GM12878 (cell line): ENCODE measurements at places on chromosomes 16 and 17.

- H3K4me1 ChIP-seq = no peaks in the 10 kb centered on the region
- H3K27ac ChIP-seq = no peak overlapping the region
- H3K36me3 ChIP-seq = no peaks in the 10 kb centered on the region
- H3K27me3 ChIP-seq = no peaks in the 10 kb centered on the region
- DNase-seq = no peak
- no peak overlapping the region for H3K4me3 ChIP-seq
These were observed 51.8 kb upstream of the JPH3 start for GRCh38 chr16:87550495-87550961.

DNA sequence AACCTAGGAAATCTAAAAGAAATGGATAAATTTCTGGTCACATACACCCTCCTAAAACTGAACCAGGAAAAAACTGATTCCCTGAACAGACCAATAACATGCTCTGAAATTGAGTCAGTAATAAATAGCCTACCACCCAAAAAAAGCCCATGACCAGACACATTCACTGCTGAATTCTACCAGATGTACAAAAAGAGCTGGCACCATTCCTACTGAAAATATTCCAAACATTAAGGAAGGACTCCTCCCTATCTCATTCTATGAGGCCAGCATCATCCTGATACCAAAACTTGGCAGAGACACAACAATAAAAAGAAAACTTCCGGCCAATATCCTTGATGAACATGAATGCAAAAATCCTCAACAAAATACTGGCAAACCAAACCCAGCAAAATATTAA lies 52.9 kb downstream of the TTC19 start:
- H3K36me3 ChIP-seq = peaks cover 28% of the 10 kb centered on the region
- no peak overlapping the region for H3K27ac ChIP-seq
- H3K27me3 ChIP-seq = no peaks in the 10 kb centered on the region
- H3K4me3 ChIP-seq = no peak overlapping the region

DNA sequence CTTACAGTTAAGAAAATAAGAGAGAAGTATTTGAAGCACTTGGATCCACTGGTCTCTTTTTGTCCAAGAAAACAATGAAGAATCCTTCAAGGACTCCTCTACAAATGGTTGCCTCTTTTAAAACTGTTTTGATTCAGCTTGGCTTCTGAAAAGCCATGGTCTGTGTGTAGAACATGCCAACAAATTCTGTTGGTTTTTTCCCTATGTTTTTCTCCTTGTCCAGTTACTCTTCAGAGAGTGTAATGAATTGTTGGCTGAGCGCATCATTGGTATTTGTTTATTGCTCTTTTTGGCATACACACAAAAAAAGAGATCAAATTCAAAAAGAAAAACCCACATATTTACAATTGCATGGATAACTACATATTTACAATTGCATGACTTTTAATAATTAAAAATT lies at the start of gene ABCA10:
ABCA10 (minus strand) TSS at position 249 of the 400 bp plus-strand sequence. CDS start 3,466 bp downstream, outside the sequence.
- H3K27ac ChIP-seq = no peak within 1 kb of the TSS

GRCh38 chr17:18994631-18995030 lies 9.9 kb downstream of the FAM83G start:
- peaks cover 15% of the 10 kb centered on the region for H3K4me1 ChIP-seq
- H3K36me3 ChIP-seq = peaks cover 3% of the 10 kb centered on the region
- no peak for DNase-seq
- H3K27me3 ChIP-seq = no peaks in the 10 kb centered on the region
- no peak overlapping the region for H3K27ac ChIP-seq
- H3K4me3 ChIP-seq = no peak overlapping the region

DNA sequence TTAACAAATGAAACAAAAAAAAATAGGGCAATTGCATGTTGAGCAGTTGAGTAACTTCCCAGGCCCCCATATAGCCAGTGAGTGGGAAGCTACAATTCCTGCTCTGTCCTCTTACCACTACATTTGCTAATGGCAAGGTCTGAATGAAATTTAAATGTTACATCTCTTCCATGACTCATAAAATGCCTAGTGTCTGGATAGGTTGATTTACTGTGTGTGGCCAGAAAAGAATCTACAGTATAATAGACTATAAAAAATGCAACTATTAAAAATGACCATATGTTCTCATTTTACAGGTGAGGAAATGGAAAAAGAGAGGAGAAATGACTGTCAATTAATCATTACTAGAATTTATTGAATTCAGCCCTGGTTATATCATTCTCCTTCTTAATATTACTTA lies 1199.3 kb downstream of the CDH11 start:
- no peaks in the 10 kb centered on the region for H3K27me3 ChIP-seq
- no peaks in the 10 kb centered on the region for H3K36me3 ChIP-seq
- DNase-seq = no peak
- H3K4me3 ChIP-seq = no peak overlapping the region

DNA sequence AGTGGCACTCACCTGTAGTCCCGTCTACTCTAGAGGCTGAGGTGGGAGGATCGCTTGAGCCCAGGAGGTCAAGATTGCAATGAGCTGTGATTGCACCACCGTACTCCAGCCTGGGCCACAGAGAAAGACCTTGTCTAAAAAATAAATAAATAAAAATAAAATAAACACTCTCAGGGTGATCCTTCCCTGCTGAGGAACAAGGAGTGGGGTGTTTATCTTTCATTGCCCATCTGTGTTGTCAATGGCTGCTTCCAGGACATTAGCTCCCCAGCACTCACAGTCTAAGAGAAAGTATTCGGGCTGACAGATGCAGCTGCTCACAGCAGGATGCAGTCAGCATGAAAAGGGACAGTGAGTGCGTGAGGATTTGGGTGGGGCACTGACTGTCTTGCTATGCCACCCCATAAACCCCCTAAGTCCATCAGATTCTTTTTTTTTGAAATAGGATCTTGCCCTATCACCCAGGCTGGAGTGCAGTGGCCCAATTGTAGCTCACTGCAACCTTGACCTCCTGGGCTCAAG lies 31.3 kb upstream of the RBBP6 start:
- no peaks in the 10 kb centered on the region for H3K27me3 ChIP-seq
- H3K27ac ChIP-seq = no peak overlapping the region
- H3K36me3 ChIP-seq = no peaks in the 10 kb centered on the region
- no peak for DNase-seq

- DNase-seq = no peak
- no peaks in the 10 kb centered on the region for H3K4me1 ChIP-seq
- no peaks in the 10 kb centered on the region for H3K36me3 ChIP-seq
- no peak overlapping the region for H3K27ac ChIP-seq
- peaks cover 2% of the 10 kb centered on the region; the same call in 1 of the 2 replicates for H3K27me3 ChIP-seq
These were observed 21.3 kb upstream of the BAIAP2 start for GRCh38 chr17:81013642-81014041.

DNA sequence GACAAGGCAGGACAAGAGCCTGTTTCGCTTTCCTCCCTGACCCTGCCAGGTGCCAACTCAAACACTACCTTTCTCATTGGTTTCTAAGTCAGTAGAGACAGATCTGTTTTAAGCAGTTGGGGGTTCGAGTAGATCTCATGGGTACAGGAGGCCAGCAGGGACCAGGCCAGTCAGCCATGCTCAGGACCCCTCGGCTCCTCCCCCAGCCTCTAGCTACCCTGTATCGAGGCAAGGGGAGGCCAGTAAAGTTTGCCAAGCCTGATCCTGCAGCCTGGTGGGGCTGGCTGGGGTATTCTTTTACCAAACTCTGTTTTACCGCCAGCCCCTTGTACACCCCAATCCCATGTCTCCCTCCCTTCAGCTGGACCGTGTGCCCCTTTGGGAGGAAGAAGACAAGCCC lies 26.6 kb downstream of the OR1D5 start:
- no peaks in the 10 kb centered on the region for H3K4me1 ChIP-seq
- no peak for DNase-seq
- H3K27ac ChIP-seq = no peak overlapping the region
- H3K27me3 ChIP-seq = no peaks in the 10 kb centered on the region; the same call in 1 of the 2 replicates
- H3K36me3 ChIP-seq = no peaks in the 10 kb centered on the region
- H3K4me3 ChIP-seq = no peak overlapping the region

- DNase-seq = no peak
- no peaks in the 10 kb centered on the region for H3K36me3 ChIP-seq
- no peak overlapping the region for H3K4me3 ChIP-seq
- H3K27me3 ChIP-seq = no peaks in the 10 kb centered on the region; the same call in 1 of the 2 replicates
- no peaks in the 10 kb centered on the region; the same call in 1 of the 2 replicates for H3K4me1 ChIP-seq
These were observed 5.3 kb upstream of the HAS3 start for GRCh38 chr16:69100071-69100691.

GRCh38 chr16:29665294-29666077 lies 2.4 kb downstream of the SPN start:
- H3K4me1 ChIP-seq = peaks cover 12% of the 10 kb centered on the region
- no peaks in the 10 kb centered on the region for H3K27me3 ChIP-seq
- peak overlapping the region; percentile 99 for H3K4me3 ChIP-seq
- H3K27ac ChIP-seq = peak overlapping the region; percentile 81

- no peaks in the 10 kb centered on the region for H3K27me3 ChIP-seq
- no peak overlapping the region for H3K27ac ChIP-seq
- peaks cover 7% of the 10 kb centered on the region for H3K36me3 ChIP-seq
- H3K4me3 ChIP-seq = no peak overlapping the region
- H3K4me1 ChIP-seq = no peaks in the 10 kb centered on the region
- no peak for DNase-seq
These were observed 183.2 kb downstream of the AATF start for GRCh38 chr17:37131669-37132611.

- peaks cover 32% of the 10 kb centered on the region for H3K4me1 ChIP-seq
- H3K27me3 ChIP-seq = no peaks in the 10 kb centered on the region
- DNase-seq = no peak
- H3K36me3 ChIP-seq = peaks cover 55% of the 10 kb centered on the region
- no peak overlapping the region for H3K4me3 ChIP-seq
- H3K27ac ChIP-seq = no peak overlapping the region
These were observed 44.5 kb downstream of the ARHGAP17 start for GRCh38 chr16:24970708-24971107.

GRCh38 chr16:706189-707061 lies 824 bp upstream of the FBXL16 start:
- H3K4me3 ChIP-seq = no peak overlapping the region
- H3K27me3 ChIP-seq = no peaks in the 10 kb centered on the region
- no peaks in the 10 kb centered on the region for H3K4me1 ChIP-seq

DNA sequence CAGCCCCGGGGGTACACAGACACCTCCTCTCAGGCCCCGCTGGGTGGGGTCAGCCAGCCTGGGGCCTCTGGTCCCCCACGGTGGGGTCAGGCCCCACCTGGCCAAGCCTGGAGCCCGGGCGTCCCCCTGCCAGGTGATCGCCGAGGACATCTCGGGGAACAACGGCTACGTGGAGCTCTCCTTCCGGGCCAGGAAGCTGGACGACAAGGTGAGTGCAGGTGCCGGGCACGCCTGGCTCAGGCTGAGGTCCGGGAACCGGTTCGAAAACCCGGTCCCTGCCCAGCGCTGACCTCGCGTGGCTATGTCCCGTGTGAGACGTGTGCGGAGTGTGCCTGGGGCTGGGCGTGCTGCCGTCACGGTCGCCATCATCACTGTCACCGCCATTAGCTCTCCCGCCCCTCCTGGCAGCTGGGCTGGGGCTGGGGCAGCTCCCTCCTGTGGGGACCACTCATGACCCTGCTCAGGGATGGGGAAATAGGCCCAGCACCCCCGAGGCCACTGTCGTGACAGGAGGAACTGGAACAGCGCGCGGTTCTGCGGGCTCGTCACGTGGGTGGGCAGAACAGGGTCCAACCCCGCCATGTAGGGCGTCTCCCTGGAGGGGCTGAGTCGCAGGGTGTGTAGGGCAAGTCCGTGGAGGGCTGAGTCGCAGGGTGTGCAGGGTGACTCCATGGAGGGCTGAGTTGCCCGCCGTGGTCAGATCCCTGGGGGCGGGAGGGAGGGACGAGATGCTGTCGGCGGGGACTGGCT lies 8.5 kb downstream of the CPNE7 start:
- no peak overlapping the region for H3K27ac ChIP-seq
- no peaks in the 10 kb centered on the region for H3K27me3 ChIP-seq
- no peak overlapping the region for H3K4me3 ChIP-seq
- no peaks in the 10 kb centered on the region for H3K4me1 ChIP-seq
